ENCODE measurements at places on chromosomes 7 and 10. TPM values are rescaled to one million over a fixed set of nuclear protein-coding genes. Genes with fewer than 3 reads are reported as not detected.

DNA sequence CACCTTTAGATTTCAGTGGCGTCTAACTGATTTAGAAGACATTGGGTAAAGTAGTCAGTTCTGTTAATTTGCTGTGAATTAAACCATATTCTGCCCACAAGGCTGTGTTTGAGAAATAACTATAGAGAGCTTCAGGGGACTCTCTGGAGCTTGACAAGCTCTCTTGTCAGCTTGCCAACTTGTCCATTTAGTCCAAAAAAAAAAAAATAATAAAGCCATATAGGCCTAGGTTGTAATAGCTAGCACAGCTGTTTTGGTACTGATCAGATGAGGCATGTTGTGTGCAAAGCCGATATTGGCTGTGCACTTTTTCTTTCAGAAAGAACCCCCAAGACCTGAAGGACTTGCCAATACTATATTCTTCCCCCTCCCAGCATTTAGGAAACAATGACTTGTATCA lies 20.2 kb upstream of the ZNF282 start:
- DNase-seq: no peak

- DNase-seq: no peak
These were observed 326.1 kb downstream of the GALNT17 start for GRCh38 chr7:71457846-71458590.

DNA sequence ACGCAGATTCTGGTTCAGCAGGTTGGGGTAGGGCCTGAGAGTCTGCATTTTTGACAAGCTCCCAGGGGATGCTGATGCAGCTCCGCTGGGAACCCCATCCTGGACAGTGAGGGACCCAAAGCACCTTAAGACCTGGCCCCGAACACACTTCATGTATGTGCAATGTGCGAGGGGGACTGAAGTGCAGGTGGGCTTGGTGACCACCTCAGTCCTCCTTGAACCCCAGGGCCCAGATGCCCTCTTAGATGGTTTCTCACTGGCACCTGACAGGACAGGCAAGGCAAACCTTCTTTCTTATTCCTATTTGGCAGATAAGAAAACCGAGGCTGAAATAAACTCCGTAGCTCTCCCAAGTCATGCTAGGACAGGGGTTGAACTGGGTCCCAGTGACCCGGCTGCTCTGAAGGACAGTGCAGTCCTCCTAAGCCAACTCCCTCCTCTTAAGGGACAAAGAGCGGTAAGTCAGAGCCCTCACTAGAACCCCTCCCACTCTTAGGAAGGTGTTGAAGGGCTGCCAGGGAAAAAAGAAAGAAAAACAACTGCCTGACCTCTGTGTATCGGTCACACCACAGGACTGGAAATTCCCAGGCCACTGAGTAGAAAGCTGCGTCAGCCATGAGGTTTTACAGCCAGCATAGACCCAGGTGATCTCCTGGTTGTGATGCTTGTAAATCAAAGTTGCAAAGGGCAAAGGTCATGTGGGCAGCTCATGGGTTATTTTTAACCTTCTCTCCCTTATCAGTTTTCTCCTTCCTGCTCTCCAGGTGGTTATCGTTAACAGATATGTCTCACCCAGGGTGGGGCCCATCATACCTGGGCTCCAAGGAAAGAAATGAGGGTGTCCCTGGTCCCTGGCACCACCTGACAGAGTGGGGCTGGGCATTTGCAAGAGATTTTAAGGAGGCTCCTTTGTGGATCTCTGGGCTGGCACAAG lies 90.9 kb upstream of the SMNDC1 start:
- peak; percentile 85 for DNase-seq

GRCh38 chr7:130912082-130912861 lies 178.3 kb upstream of the KLF14 start:
- no peak for DNase-seq

- no peak for DNase-seq
These were observed 33.5 kb upstream of the SFTPD start for GRCh38 chr10:79982362-79982800.

- DNase-seq: no peak
These were observed 154.8 kb downstream of the ARHGAP12 start for GRCh38 chr10:31773749-31774298.

GRCh38 chr7:10300577-10300976 lies 673.1 kb upstream of the PHF14 start:
- no peak for DNase-seq

The CACNB2 gene
- 338 TPM for total RNA-seq

The ARHGEF5 gene
- total RNA-seq: 76.5 TPM

Data from transverse colon (tissue), 4 donors.